Activated CD4-positive, alpha-beta T cell treated with anti-CD3 and anti-CD28 coated beads, Interleukin-2, amount 50 U/mL, for 4 hours (primary cell): ENCODE measurements at places on chromosomes 16 and 17.

DNA sequence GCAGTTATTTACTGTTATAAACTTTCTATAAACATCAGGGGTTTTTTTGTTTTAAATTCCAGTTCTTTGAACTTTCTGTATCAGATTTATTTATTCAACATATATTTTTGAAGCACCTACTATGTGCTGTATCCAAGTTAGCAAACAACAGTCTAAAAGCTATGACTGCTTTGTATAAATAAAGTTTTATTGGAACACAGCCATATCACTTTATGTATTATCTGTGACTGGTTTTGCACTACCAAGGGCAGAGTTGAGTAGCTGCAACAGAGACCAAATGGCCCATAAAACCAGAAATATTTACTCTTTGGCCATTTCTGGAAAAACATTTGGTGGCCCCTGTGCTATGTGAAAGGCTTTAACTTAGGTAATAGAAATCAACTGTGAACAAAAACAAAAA is 110.2 kb upstream of the ERCC4 start:
- no peak for DNase-seq

DNA sequence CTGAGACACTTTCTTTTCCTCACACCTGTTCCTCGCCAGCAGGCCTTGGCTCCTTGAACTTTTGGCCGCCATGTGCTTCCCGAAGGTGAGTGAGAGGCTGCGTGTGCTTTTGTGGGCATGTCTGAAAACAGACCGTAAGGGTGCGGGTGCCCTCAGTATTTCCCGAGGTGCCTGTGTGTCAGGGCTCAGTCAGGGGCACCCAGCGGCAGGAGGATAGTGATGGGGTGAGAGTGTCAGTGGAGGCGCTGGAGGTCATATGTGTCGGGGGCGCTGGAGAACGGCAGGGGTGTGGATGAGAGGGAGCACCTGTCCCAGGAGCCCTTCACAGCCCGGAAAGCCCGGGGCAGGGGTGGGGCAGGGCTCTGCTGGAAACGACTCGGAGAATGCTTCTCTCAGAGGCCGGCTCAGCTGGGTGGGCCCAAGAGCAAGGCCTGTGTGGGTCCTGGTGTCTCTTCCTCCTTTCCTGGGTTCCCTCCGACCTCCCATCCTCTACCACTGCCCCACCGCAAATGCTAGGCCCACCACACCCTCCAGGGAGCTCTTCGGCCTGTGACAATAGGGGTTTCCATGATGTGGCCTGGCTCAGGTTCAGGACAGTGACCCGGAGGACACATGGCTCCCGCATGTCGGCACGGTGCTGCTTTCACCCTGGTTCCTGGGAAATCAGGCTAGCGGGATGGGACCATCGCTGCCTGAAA is 451 bp downstream of the IL32 start:
- peak; percentile 39 for DNase-seq

GRCh38 chr16:89143201-89143741 is 28.3 kb upstream of the CDH15 start:
- DNase-seq, result no peak

GRCh38 chr16:4410335-4411075 is 5.9 kb downstream of the CORO7 start:
- no peak for DNase-seq

DNA sequence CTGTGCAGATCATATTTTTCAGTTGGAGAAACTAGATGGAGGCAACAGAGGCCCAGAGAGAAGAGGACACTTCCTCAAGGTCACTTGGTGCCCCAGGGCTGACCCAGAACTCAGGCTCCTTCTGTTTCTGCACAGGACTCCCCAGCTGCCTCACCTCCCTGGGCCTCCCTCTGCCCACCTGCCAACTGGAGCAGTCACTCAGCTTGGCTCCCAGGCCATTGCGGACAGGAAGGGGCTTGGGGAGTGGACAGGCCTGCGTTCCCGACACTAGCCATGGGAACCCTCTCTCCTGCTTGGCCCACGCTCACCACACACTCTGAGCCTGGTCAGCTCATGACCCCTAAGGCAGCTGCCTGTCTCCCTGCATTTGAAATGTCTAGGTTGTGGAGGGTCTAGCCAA is 78.1 kb upstream of the BRD7 start:
- no peak for DNase-seq

DNA sequence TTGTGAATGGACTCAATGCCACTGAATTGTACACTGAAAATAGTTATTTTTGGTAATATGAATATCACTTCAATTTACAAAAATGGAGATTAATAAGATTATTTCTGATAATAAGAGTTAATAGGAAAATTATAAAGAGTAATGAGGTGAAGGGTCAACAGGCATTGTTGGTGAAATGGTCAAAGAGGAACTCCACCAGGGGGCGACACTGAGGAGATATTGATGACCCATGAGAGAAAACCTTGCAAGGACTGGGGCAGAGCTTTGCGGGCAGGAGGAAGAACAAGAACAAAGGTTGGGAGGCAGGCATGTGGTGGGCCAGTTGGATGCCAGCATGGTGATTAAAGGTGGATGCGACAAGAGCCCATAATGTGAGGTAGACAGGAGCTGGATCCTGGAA is 74.0 kb upstream of the XYLT1 start:
- peak; percentile 3 for DNase-seq

DNA sequence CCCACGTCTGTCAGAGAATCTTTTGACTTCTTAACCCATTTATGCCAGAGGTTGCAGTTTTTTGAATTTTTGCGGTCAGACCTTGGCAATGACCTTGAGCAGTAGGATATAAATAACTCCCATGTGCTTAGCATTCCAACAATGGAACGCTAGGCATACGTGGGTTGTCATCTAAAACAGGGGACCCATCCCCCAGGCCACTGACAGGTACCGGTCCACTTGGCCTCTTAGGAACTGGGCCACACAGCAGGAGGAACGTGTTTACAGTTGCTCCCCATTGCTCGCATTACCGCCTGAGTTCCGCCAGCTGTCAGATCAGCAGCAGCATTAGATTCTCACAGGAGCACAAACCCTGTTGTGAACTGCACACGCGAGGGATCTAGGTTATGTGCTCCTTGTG is 76.8 kb upstream of the LGALS9 start:
- DNase-seq, result no peak

GRCh38 chr17:58614859-58615459 is 76.9 kb downstream of the TEX14 start:
- no peak for DNase-seq

DNA sequence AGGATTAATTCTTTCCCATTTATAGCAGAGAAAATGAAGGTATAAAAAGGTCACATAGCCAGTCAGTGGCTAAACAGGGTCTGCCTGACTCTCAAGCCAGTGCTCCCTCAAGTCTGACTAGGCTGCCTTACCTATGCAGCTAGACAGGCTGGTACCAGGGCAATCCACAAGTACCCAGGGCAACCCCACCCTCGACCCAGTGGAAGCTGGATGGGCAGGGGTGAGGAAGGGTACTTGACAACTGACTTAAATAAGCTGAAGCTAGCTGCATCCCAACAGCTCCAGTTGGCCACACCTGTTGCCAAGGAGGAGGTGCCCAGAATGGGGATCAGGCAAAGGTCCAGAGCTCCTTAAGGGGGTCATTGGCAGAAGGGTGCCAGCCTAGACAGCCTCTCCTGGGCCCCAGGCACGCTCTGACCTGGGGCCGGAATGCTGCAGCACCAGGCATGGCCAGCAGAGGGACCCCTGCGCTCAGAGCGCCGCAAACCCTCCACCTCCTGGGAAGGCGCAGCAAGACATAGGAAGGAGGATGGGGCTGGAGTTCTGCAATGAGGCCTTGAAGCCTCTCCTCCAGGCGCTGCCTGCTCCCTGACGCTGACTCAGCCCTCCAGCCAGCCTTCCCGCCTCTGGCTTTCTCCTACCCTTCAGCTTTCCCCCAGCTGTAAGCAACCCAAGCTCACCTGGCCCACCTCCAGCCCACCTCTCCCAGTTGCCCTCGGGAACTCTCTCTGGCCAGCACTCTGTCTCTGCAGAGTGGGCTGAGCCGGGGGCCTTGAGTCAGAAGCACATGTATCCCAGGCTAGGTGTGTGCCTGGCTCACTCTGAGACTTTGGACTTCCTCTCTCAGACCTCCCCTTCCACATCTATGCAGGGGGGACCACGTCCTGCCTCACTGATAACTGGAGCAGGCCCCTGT is 28.8 kb downstream of the MPP2 start:
- DNase-seq, result peak; percentile 59

DNA sequence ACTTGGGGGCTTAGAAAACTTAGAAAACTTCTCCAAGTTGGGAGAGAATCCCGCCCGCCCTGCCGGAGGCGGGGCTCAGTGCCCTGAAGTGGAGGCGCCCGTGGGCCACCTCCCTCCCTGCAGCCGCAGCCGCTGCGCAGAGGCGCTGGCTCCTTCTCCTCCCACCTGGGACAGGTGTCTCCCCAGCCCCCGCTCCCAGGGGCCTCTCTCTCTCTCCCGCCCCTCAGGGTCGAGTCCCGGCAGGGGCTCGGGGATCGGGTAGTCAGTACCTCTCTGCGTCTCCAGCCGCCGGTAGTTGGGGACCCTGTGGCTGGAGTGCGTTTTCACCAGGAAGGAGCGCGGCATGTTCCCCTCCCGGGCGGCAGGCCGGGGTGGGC is 257 bp downstream of the SNAI3 start:
- DNase-seq, result peak; percentile 40

- no peak for DNase-seq
These were observed at the start of gene CRYBA1 for GRCh38 chr17:29246628-29247027. CRYBA1 (plus strand) TSS chr17:29246859; CDS start chr17:29246864, 5 bp downstream.

DNA sequence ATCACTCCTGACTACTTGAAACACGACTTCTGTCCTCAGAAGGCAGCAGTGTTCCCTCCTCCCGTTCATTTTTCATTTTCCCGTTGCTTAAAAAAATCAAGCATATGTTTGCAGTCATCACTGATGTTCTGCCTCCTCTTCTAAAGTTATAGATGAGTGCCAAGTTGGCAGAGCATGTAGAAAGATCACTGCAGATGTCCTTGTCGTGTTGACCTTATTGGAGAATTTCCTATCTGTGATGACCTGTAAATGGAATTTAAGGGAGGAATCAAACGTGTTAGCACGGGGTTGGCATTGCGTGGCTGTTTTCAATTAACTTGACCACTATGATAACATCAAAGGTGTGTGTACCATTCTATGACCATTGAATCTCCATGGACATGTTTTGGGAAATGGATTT is 396.7 kb downstream of the WWOX start:
- no peak for DNase-seq

DNA sequence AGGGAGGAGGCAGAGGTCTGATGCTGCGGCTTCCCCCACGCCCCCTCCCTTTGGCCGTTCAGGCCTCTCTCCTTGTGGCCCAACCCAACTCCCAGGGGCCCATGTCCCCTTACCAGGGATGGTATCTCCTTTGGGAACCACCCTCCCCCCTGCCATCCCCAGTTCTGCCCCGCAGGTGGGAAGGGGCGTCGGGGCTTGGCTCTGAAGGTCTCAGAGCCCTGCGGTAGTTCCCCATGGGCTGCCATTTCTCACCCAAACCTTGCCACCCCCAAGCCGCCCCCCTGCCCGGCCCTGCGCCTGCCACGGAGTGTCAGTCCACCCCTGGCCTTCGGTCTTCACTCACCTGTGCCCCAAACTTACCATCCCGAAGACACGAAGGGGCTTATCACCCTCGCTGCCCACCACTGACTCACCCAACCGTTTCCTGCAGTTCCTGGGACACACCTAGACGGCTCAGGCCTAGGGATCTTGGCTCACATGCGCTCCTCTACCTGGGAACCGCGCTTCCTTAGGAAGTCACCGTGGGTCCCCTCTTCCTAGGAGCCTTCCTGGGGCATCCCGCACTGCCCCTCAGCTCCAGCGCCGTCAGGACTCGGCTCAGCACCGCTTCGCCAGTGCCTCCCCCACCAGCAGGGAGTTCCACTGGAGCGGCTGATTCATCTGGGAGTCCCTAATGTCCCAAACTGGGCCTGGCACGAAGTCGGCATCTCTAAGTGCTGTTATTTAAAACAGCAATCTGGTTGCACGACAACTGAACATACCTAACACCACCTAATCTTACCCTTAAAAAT is 1.1 kb upstream of the DOC2A start:
- DNase-seq, result no peak

GRCh38 chr16:77137045-77137444 is 53.9 kb upstream of the MON1B start:
- DNase-seq, result no peak

DNA sequence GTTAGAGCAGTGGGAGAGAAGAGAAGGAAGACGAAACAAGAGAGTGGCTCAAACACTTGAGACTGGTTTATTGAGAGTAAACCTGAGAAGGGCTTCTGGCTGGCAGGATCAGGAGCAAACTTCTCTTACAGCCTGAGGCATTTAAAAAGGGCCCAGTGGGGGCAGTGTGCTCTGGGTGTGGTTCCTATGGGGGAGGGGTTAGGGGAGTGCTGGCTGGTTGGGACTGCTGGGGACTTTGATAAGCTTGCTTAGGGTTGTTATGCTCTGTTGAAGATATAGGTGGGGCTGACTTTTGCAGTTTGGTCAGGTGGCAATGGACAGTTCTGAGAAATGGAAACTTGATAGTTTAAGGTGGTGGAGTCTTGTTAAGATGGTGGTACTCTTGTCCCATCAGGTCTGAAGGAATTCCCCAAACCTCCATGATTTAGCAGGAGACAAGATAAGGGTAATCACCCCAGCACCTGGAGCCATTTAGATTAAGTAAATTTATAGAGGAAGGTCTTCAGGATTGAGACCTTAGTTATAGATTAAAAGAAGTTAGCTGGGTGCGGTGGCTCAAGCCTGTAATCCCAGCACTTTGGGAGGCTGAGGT is 79.3 kb downstream of the EMP2 start:
- no peak for DNase-seq

DNA sequence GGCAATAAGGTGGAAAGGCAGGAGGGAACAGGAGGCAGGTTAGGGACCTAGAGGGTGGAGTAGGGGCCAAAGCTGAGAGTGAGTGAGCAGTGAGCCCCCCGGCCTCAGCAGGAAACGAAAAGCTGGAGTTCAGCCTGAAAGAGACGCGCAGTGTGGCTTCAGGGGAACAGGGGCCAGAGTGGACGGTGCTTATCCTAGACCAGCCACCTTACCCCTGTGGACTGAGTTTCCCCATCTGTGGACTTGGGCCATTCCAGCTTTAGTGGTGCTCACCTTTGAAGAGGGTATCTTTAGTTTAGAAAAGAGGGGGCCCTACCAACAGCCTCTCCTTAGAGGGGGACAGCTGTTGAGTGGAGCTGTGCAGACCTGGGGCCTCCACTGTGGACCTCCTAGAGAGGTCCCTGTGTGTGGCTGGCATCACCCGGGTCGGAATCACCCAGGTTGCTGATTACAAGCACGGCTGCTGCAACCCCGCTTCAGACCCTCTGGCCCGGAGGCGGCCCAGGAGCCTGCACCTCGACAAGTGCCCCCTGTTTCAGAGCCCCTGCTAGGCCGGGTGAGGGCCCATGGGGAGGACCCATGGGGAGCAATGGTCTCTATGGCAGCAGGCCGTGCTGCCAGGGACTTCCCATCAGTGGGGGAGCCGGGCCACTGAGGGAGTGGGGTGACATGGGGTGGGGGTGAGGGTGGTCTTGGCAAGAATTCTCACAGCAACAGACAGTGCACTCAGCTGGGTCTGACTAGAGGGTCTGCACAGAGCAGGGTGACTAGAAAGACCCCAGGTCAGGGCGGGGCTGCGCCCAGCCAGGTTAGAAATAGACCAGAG is 2.6 kb downstream of the GPR142 start:
- DNase-seq, result no peak

GRCh38 chr17:74864866-74865395 is 5.2 kb upstream of the GRIN2C start:
- DNase-seq, result peak; percentile 72
